ENCODE measurements at places on chromosomes 13 and 19.

- DNase-seq, result no peak
These were observed 6.5 kb upstream of the ZNF444 start for GRCh38 chr19:56134654-56134921.

DNA sequence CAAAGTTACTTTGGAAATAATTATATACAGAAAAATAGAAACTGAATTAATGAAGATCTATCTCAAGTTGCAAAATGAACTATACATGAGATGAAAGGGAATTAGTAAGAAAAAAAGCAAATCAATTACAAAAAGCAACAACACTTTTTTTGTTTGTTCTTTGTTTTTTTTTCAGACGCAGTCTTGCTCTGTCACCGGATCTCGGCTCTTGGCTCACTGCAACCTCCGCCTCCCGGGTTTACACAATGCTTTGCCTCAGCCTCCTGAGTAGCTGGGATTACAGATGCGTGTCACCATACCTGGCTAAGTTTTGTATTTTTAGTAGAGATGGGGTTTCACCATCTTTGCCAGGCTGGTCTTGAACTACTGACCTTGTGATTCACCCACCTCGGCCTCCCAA is 2.2 kb downstream of the ZNF415 start:
- no peak for DNase-seq

DNA sequence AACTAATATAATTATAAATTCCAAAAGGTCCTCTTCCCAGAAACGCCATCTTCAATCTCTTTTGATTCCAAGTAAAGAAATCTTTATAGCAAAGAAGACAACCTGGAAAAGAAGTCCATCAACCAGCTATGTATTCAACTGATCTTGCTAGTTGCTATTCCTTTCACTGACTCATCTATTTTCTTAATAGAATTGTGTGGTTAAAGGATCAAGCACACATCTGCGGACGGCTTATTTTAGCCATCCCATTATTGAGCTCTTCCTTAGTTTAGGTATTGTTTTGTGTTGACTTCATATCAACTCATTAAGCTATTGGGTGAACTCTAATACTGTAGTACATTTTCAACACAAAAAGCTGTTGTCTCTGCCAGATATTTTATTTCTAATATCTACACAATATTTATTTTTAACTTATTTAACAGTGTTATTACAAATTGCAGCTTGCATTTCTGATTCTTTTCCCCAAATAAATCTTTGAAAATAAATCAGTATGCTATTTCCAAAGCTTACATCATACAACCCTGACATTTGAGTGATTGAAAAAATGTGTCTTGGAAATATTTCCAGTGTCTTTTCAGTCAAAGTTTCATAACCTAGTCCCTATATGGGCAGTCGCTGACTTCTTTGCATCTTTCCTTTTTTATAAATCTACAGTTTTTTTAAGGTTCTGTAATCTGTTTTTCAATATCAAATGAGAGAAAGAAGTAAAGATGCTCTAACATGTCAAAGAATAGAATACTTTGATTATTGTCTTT is 158.8 kb upstream of the SPRY2 start:
- no peak for DNase-seq

GRCh38 chr13:33218426-33218825 is 67.1 kb downstream of the STARD13 start:
- DNase-seq, result no peak

DNA sequence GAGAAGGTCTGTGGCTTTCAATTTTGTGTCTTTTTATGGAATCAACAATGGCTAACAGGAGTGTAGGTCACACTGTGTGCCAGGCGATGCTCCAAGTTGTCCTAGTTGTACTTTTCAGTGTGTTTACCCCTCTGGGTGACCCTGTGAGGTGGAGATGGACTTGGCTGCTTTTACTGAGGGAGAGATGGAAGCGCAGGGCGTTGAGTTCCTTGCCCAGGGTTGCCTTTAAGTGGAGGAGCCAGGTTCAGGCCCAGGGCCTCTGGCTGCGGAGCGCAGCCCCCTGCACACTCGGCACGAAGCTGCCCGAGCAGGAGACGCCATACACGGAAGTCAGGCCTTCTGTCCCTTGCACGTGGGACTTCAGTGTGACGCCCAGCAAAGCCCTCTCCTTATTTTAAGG is 112.8 kb downstream of the RAB20 start:
- DNase-seq, result no peak

DNA sequence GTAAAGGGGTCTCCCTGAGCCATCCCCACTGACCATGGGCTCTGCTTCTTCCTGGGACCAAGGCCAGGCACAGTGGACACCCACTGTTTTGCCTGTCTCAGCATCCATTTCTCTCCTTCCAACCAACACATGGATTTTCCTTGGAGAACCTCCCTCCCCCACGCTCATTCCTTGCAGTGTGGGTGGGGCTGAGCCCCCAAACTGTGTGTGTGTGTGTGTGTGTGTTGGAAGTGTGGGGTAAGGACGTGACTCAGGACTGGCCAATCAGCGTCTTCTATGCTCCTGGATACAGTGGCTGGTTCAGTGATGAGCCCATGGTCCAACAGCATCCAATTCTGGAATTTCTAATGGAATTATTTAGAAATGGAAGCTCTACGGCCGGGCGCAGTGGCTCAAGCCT is 18.7 kb downstream of the CEBPA start:
- DNase-seq, result no peak

- no peak for DNase-seq
These were observed 26.2 kb downstream of the CSNK1G2 start for GRCh38 chr19:1967087-1967608.

DNA sequence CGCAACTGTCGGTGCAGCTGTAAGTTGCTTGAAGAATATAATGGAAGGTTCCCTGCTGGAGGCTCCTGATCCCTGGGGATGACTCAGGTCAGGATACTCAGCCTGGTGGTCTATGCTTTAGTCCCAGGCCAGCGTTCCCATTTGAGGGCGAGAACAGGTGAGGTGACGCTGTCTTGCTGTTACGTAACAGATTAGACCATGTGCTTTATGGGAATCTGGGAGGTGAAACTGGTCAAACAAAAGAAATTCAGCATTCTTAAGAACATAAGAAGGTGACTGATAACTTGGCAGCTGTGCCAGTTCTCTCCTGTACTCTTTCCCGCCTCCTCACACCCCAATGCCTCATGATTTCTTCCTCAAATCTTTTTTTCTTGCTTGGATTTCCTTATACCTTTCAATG is at the start of gene CXCL17:
Gene CXCL17, minus strand, starts transcription at position 114 of the 400 bp plus-strand sequence. CDS start 114 bp downstream, outside the sequence.
- no peak for DNase-seq

DNA sequence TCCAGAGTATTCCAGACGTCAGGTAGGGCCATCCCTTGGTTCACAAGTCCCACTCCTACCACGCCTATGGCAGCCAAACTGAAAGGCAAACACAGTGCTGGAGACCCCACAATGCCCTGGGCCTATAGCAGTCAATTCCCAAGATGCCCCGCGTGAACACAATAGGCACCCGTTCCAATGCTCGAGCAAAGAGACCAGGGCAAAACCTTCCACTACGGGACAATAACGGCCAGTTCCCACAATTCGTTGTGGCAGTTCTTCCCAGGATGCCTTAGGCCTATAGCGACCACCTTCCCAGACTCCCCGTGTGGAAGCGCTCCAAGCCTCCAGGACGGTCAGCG is 538 bp downstream of the ZNF428 start:
- peak; percentile 48 for DNase-seq

GRCh38 chr13:35561540-35561939 is 85.1 kb upstream of the MAB21L1 start:
- no peak for DNase-seq

DNA sequence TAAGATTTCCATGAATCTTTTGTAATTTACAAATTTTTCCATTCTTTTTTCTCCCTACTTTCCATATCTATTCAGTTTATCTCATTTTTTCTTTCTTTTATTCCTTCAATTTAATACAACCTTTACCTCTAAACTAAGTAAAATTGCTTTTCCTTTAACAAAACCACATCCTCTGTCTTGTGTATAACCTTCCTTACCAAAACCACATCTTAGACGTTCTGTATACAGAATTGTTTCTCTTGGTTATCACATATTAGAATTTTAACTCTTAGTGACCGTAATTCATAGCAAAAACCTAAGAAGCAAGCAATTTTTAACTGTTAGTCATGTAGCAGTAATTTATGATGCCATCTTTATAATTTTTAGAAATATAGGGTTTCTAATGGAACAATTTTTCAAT is 15.0 kb downstream of the PPP5C start:
- no peak for DNase-seq

DNA sequence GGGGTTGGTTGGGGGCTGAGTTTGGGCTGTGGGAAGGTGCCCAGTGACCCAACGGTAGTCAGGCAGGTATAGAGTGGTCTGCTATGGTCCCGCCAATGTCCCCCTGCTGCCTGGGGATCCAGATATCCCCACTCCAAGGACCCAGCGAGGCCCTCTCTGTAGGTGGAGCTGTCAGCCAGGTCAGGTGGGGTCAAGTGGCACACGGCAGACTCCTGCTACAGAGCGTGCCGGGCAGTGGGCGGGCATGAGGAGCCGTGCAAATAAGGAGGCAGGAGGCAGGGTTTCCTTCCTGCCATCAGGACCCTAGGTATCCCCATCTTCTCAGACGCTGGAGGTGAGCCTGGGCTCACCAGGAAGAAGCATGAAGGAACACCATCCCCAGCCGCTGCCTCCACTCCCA is 14.9 kb downstream of the EVI5L start:
- no peak for DNase-seq

GRCh38 chr13:32669030-32669646 is 82.9 kb downstream of the PDS5B start:
- DNase-seq, result no peak

- no peak for DNase-seq
These were observed 221.7 kb downstream of the COG6 start for GRCh38 chr13:39877134-39877533.

- DNase-seq, result no peak
These were observed 1.2 kb downstream of the C13orf46 start for GRCh38 chr13:113972451-113973217.

DNA sequence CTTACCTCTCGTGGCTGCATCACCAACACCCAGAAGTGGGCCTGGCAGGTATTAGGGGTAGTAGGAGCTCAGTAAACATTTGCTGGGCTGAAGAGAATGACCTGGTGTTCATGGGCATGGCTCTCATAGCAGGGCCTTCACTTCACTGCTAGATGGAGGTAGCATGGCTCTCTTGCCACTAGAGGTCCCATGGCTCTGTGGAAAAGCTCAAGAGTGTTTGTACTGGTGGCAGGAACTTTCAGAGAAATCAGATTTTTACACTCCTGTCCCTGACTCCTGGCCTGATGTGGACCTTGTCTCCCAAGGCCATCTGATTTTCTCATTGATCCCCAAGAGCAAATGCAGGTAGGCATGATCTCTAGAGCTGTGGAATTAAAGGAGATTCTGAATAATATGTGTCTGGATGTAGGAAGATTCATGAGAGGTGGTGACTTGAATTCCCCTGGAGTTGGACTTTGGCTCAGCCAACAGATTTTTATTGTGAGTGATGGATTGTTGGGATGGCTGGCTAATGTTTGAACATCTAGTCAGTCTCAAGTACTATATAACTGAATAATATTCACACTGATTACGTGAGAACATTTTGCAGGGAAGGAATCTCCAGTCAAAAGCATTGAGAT is 5.7 kb downstream of the ZNF574 start:
- no peak for DNase-seq

- peak; percentile 23 for DNase-seq
These were observed 11.9 kb upstream of the SPATA13 start for GRCh38 chr13:24148414-24149235.

GRCh38 chr13:113781571-113781970 is 22.5 kb downstream of the TMEM255B start:
- DNase-seq, result no peak

GRCh38 chr19:29285878-29286277 is 72.9 kb upstream of the UQCRFS1 start:
- no peak for DNase-seq

DNA sequence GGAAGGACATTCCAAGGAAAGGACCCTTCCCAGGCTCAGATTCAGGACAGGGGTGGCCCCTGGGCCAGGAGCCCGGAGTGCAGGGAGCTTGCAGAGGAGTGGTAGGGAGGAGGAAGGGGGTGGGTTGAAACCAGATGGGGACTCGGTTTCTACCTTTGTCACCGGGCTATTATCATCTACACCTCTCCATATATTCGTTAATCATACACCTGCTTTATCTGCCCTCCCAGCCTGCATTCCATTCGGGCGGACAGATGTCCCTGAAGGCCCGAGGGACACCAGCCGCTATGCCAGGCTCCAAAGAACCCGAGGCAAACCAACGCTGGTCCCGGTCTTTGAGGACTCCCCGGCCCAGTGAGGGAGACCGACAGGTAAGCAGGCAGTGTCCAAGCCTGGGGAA is 15.5 kb upstream of the MYH14 start:
- DNase-seq, result no peak

DNA sequence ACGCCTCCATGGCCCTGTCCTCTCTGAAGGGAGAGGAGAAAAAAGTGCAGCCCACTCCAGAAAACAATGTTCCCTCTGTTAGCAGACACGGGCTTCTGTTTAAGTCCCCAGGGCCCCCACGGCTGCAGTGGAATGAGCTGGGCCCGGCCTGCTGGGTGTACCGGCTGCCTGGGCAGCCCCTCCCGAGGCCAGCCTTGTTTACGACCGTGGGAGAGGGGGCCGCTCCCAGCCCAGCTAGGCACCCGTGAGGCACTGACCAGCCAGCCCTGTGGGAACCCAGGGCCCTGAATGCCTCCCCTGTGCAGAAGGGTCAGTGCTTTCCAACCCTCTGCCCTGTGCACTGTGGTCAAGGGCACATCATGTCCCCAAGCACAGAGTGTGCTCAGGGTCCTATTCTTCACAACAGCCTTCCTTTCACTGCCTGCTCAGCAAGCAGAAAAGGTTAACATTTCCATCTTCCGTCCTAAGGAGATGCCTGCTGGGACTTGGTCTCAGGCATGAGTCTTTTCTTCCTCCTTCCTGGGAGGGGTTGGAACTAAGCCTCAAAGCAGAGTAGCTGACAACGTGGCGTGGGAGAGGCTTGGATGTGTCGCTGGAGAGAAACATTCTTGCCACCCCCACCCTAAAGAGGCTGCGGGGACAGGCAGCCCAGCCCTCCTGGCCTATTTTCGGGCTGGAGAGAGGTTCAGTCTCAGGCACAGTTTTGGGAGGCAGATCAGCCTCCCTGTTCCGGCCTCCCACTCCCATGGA is 90.1 kb downstream of the RGCC start:
- no peak for DNase-seq

DNA sequence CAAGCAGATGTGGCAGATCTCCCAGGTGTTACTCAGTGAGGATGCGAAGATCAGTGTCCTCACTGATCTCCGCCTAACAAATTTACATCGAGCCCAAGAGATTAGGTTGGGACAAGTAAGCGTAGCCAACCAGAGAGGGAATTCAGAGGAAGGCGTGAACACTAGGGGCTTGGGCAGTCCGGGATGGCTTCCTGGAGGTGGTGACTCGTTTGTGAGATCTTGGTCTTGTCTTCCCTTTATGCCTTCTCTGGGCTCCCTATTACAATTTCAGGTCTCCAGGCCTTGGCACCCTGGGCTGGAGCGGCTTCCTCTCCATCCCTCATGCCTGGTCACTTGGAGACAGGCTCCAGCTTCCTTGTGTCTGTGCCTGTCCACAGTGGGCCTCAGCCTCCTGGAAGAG is 6.2 kb downstream of the SF3A2 start:
- DNase-seq, result no peak

GRCh38 chr13:54183166-54183565 is 1154.6 kb downstream of the OLFM4 start:
- no peak for DNase-seq
